Thoracic aorta (tissue), 2 donors: ENCODE measurements at places on chromosomes 3 and 15. TPM values are rescaled to one million over a fixed set of nuclear protein-coding genes. Genes with fewer than 3 reads are reported as not detected.

GRCh38 chr15:47813748-47814384 lies 96.6 kb downstream of the SEMA6D start:
- DNase-seq = no peak

Gene UQCC5
- 0.95 TPM for total RNA-seq

Gene ISLR
- total RNA-seq = 76.8 TPM

DNA sequence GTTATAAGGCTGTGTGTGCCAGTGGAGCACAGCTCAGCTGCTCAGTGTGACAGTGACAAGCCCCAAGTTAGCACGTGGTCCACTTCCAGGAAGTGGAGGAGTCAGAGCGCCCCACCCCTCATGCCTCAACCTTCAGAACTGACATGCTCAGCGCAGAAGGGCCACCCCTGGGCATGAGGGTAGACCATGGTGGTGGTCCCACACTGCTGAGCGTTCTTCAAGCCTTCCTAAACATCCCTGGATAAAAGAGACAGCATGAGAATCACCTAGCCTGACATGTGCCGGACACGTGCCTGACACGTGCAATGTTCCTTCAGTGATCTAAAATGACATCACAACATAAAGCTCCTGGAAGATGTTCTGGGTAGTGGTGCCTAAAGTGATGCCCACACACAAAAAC lies 16.8 kb downstream of the ATP10A start:
- no peak for DNase-seq
